ENCODE measurements at places on chromosomes 11 and 22. TPM values are rescaled to one million over a fixed set of nuclear protein-coding genes. Genes with fewer than 3 reads are reported as not detected.

Gene APOL5
- not detected for total RNA-seq

Gene ZBTB16
- total RNA-seq: 22.7 TPM

DNA sequence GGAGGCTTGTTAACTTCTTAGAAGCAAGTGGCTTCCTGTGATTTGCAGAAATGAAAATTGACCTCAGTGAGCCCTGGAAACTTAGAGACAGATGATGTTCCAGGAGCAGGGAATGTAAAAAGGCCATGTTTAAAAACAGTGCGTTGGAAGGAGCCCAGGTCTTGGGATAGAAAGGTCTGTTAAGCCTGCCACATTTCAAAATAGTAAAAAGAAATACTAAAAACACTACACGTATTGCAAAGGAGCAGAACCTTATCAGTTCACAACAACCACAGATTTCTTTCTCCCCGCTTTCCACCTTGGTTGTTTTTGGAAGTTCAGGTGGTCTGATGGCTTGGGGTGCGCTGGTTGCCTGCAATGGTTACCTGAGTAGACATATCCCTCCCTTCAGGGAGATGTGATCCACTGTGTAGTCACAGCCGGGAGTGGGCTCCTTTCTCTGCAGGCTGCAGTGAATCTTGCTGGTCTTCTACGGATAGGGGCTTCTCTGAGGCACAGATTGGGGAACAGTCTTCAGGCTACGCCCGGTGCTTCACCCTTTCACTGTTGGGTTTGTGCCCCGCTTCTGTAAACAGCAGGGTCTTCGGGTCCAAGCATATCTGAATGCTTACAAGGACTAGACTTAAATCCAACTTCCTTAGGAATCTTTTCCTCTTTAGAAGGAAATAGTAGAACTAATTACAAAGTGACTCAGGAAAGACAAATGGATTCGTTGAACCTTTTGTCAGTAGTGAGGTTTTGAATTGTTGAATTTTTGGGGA, 1.9 kb downstream of the TEAD1 start:
- no peak for DNase-seq

GRCh38 chr11:58628446-58628845, 6.0 kb downstream of the CNTF start:
- DNase-seq: no peak

DNA sequence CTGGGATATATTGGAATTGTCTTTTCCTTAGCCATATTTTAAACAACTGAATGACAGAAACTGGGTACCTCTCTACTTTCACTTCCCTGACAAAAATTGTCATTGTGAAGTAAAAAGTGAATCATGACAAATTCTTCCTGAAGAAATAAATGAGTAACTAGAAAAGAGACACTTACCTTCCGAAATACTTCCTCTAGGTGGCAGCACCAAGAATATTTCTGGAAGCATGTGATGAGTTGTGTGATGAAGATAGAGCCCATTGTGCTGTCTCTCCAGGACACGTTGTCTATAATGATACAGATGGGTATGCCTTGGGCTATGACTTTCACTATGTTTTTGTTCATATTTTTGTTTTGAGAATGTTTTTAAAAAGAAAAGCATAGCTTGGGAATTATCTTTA, 21.5 kb downstream of the CASP4 start:
- no peak for DNase-seq

GRCh38 chr22:32994898-32995297, 63.3 kb downstream of the SYN3 start:
- no peak for DNase-seq

DNA sequence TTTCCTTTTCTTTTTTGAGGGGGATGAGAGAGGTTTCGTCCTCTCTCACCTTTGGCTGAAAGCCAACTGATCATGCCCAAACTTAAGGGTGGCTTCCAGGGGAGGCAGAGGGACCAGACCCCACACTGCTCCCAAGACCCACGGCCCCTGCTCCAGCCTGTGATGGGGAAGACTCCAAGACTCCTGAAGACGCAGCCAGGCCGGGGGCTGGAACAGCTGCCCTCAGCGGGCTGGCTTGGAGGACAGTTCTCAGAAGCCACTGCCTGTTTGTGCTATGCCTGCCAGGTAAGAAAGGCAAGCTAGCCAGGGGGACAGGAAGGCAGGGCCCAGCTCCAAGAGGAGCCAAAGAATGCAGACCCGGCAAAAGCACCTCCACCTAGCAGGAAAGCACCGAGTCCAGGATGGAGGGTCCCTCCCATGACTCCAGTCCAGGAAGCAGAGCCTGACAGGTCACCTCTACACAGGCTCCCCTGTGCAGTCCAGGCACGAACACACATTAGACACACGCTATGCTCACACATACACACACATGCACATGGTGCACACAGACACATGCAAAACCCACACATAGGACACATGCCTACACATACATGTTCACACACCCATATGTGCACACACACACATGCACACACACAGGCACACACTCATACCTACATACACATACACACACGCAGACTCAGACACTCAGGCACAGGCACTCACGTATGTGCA, 31.3 kb downstream of the GNB1L start:
- DNase-seq: peak; percentile 39

GRCh38 chr11:128888034-128888985, 2.8 kb upstream of the KCNJ5 start:
- no peak for DNase-seq

DNA sequence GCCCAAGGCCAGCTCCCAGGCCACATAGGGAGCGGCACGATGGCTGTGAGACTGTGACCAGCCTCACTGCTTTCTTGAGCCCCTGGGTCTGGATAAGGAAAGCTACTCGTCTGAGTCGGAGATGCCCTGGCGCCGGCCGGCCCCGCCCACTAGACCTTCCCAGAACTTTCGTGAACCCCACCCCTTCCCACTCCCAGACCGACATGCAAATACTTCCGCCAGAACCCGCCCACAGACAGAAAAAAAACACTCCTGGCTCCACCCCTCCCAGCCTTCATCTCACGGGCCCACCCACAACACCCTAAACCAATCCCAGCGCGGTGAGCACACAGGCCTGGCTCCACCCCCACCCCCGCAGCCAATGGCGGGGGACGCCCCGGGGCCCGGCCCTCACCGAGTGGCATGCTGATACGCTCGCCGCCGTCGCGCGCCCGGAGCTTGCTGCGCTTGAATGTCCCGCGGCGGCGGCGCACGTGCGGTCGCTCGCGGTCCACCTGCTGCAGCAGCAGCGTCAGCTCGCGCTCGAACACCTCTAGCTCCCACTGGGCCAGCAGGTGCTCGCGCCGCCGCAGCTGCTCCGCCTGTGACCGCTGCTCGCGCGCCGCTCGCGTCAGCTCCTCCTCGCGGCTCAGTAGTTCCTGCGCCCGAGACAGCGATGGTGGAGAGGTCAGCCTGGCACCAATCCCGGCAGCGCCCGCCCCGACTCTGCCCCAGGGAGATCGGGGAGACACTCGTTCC, 7.0 kb downstream of the MAP3K11 start:
- peak; percentile 95 for DNase-seq

- no peak for DNase-seq
Observed at GRCh38 chr22:33385611-33386010, 327.4 kb upstream of the SYN3 start.

Gene PKDREJ
- 0.18 TPM for total RNA-seq

Gene RAC2
- 18.9 TPM for total RNA-seq

- no peak for DNase-seq
Observed at GRCh38 chr22:22110548-22111266, 128.1 kb upstream of the TOP3B start.

All from sciatic nerve (tissue), 2 donors.